Osteocyte (in vitro differentiated cells): ENCODE measurements at places on chromosomes 4 and X. TPM values are rescaled to one million over a fixed set of nuclear protein-coding genes. Genes with fewer than 3 reads are reported as not detected.

UNC5C gene
- 0.70 and 0.71 TPM in 2 replicates for total RNA-seq

P2RY8 gene
- not detected in 2 replicates for total RNA-seq

RRH gene
- 0.24 TPM in 1 of 2 replicates, not detected in the other for total RNA-seq

BEND4 gene
- total RNA-seq: not detected in 2 replicates

ITM2A gene
- not detected in 2 replicates for total RNA-seq

RBM47 gene
- total RNA-seq: 0.11 TPM in 1 of 2 replicates, not detected in the other

DCX gene
- total RNA-seq: not detected in 2 replicates

- peaks cover 15% of the 10 kb centered on the region for H3K36me3 ChIP-seq
- DNase-seq: no peak
- H3K27me3 ChIP-seq: no peaks in the 10 kb centered on the region
- H3K27ac ChIP-seq: no peak overlapping the region
- no peak overlapping the region for H3K4me3 ChIP-seq
These were observed 57.6 kb downstream of the TBCK start for GRCh38 chr4:106258145-106259045.

GRCh38 chr4:73646117-73646516 lies 25.9 kb upstream of the RASSF6 start:
- no peak for DNase-seq
- peaks cover 8% of the 10 kb centered on the region for H3K36me3 ChIP-seq
- H3K4me1 ChIP-seq: no peaks in the 10 kb centered on the region
- H3K4me3 ChIP-seq: no peak overlapping the region

DNA sequence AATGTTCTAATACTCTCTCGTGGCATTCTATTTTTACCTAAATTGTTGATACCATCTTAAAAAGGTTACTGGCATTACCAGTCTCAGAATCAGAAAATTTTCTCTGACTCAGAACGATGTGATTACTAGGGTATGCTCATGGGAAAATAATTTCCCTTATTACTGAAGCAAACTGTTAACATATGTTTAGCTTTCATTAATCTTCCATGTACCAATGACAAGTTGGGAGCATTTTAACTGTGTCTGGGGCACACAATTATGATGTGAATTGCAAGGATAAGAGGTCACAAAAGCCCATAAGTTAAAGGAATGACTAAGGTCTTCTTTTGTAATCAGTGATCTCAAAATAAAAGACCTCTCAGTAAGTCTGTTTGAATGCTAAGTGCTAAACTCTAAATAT lies 1254.6 kb downstream of the PCDH18 start:
- H3K4me3 ChIP-seq: no peak overlapping the region
- no peak overlapping the region for H3K27ac ChIP-seq
- no peak for DNase-seq
- no peaks in the 10 kb centered on the region for H3K36me3 ChIP-seq

- peaks cover 18% of the 10 kb centered on the region for H3K4me1 ChIP-seq
- H3K27me3 ChIP-seq: no peaks in the 10 kb centered on the region
- H3K36me3 ChIP-seq: no peaks in the 10 kb centered on the region
- no peak overlapping the region for H3K27ac ChIP-seq
These were observed 1047.4 kb upstream of the PABPC4L start for GRCh38 chr4:135249024-135249423.

GRCh38 chr4:76484654-76485053 lies 49.6 kb downstream of the SHROOM3 start:
- no peaks in the 10 kb centered on the region for H3K4me1 ChIP-seq
- H3K36me3 ChIP-seq: peaks cover 11% of the 10 kb centered on the region
- H3K27me3 ChIP-seq: peaks cover 16% of the 10 kb centered on the region

DNA sequence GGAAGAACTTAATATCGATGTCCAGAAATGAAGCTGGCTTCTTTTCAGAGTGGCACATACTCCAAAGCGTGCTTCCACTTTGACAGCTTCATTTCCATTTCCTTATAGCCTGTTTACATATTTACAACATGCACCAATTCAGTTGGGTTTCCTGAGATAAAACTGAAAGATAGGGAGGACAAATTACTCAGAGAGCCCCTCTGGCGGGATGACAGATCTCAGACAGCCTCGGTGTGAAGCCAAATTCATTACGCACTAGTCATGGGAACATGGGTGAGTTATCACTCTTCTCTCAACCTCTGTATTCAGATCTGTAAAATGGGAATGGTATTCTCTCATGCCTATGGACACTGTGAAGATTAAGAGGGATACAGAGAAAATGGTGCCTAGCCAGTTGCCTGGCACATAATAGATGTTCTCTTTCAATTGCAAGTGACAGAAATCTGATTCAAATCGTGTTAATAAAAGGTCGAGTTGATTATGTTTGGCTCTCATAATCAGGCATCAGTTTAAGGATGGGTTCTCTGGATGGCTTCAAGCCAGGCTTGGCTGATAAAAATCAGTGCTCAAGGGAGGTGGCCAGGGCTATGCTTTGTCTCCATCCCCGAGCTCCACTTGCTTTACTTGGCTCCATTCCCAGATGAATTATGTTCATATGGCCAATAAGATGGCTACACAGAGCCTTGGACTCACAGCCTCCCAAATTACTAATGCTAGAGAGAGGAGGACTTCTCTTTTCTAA lies 132.2 kb upstream of the C1QTNF7 start:
- no peak overlapping the region for H3K4me3 ChIP-seq
- DNase-seq: no peak
- peaks cover 8% of the 10 kb centered on the region for H3K4me1 ChIP-seq
- peaks cover 16% of the 10 kb centered on the region for H3K27me3 ChIP-seq

GRCh38 chr4:114191496-114191895 lies 212.0 kb upstream of the ARSJ start:
- peaks cover 14% of the 10 kb centered on the region for H3K4me1 ChIP-seq
- no peak overlapping the region for H3K27ac ChIP-seq
- no peak for DNase-seq
- no peaks in the 10 kb centered on the region for H3K36me3 ChIP-seq

DNA sequence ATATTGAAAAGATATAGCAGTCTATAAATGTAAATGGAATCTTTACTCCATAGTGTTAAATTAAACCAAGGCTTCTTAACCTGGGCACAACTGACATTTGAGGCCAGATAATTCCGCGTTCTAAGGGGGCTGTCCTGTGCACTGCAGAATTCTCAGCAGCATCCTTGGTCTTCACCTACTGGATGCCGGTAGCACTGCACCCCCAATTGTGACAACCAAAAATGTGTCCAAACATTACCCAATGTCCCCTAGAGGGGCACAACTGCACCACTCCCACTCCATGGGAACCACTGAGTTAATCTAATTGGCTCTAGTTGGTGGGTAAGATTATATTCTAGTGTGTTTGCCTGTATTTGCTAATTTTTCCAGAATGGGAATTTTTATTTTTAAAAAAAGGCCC lies 16.6 kb downstream of the AP1S2 start:
- no peaks in the 10 kb centered on the region for H3K27me3 ChIP-seq
- no peak overlapping the region for H3K27ac ChIP-seq
- H3K36me3 ChIP-seq: peaks cover 31% of the 10 kb centered on the region
- H3K4me1 ChIP-seq: peaks cover 6% of the 10 kb centered on the region

DNA sequence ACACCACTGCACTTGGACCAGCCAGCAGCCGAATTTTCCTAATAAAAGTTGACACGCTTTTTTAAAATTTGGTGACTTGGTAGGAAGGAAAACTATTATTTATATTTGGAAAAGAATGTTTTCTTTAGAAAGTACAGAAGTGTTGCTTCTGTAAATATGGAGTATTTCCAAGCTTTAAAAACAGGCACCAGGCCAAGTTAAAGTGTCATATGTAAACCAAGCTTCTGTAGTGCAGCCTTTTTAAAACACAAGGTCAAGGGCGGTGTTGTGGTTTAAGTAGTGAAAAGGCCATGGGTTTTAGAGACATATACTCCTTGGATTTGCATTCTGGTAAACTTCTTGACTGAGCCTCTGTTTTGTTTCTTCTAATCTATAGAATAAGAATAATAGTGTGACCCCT lies 62.7 kb downstream of the TRIM2 start:
- peaks cover 5% of the 10 kb centered on the region for H3K36me3 ChIP-seq
- H3K27ac ChIP-seq: peak overlapping the region; percentile 47
- H3K4me3 ChIP-seq: no peak overlapping the region

- peaks cover 5% of the 10 kb centered on the region for H3K27me3 ChIP-seq
- no peak overlapping the region for H3K27ac ChIP-seq
- DNase-seq: no peak
- no peaks in the 10 kb centered on the region for H3K4me1 ChIP-seq
- no peaks in the 10 kb centered on the region for H3K36me3 ChIP-seq
- H3K4me3 ChIP-seq: no peak overlapping the region
These were observed 32.8 kb upstream of the C4orf54 start for GRCh38 chr4:99690472-99690871.

- H3K27ac ChIP-seq: no peak overlapping the region
- no peak overlapping the region for H3K4me3 ChIP-seq
- no peaks in the 10 kb centered on the region for H3K36me3 ChIP-seq
- no peak for DNase-seq
- H3K4me1 ChIP-seq: no peaks in the 10 kb centered on the region
These were observed 76.6 kb upstream of the SRD5A3 start for GRCh38 chr4:55269470-55269869.

GRCh38 chr4:73929278-73929677 lies 52.5 kb downstream of the PF4 start:
- H3K36me3 ChIP-seq: peaks cover 6% of the 10 kb centered on the region
- H3K27me3 ChIP-seq: peaks cover 14% of the 10 kb centered on the region
- H3K4me1 ChIP-seq: no peaks in the 10 kb centered on the region
- no peak overlapping the region for H3K27ac ChIP-seq

DNA sequence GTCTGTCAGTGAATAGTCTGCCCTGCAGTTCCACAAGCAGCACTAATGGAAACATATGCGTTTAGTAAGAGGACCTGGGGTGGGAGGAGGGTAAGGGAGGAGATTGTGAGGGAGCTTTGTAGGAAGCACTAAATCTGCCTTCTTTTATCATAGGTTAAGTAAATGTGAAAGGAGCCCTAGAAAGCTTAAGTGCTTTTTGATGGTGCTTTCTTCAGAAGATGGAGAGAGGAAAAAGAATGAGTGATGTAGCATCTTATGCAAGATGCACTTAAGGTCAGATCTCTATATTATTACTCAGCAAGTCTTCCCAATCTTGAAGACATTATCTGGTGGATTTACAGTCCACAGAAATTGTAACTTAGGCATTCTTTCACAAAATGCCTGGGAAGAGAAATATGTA lies 322.7 kb downstream of the PDHA2 start:
- H3K27me3 ChIP-seq: no peaks in the 10 kb centered on the region
- peaks cover 35% of the 10 kb centered on the region for H3K4me1 ChIP-seq
- no peaks in the 10 kb centered on the region for H3K36me3 ChIP-seq
- DNase-seq: no peak

GRCh38 chr4:187908079-187908561 lies 87.5 kb upstream of the ZFP42 start:
- no peaks in the 10 kb centered on the region for H3K27me3 ChIP-seq
- DNase-seq: no peak
- peaks cover 43% of the 10 kb centered on the region for H3K4me1 ChIP-seq
- no peaks in the 10 kb centered on the region for H3K36me3 ChIP-seq
- peak overlapping the region; percentile 27 for H3K4me3 ChIP-seq

DNA sequence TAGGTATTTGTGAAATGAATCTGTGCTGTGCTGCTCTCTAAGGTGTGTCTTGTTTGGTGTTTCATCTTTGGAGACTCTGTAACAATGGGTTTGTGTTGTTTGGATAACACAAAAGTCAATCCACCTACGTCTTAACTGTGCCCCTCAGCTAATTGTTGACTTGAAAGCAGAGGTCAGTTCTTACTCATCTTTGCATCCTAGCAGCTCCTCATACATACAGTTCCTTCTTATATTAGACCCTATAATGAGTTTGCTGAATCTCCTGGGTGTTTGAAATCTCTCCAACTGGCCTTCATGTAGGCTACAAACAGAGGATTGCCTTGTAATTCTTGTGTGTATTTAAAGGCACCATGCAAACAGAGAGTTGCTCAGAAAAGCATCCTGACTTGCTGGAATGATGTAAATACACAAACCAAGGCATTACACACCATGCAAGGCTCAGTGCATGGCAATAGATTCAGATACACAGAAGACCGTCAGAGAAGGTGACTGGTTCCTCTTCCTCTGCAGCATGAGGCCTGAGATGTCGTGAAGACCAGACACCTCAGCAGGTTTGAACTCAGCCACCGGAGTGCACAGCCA lies 220.0 kb upstream of the JADE1 start:
- no peaks in the 10 kb centered on the region for H3K36me3 ChIP-seq
- peaks cover 2% of the 10 kb centered on the region for H3K4me1 ChIP-seq
- H3K27me3 ChIP-seq: no peaks in the 10 kb centered on the region

DNA sequence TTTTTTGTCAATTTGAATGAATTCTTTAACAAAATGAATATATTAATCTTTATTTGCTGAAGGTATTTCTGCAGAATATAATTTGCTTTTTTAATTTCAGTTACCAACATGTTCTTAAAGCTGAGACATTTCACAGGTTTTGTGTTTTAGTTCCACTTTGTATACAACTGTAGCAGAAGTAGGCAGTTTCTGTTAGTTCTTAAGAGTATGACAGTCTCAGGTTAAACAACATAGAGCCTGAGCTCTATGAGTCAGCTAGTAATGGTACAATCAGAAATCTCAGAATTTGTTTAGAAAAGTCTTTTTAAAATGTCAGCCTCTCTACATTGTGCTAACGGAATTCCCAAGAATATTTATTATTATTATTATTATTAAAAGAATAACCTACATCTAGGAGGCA lies 50.4 kb downstream of the GSTCD start:
- H3K4me3 ChIP-seq: no peak overlapping the region
- H3K4me1 ChIP-seq: peaks cover 3% of the 10 kb centered on the region
- H3K27me3 ChIP-seq: no peaks in the 10 kb centered on the region
- H3K27ac ChIP-seq: no peak overlapping the region
- no peaks in the 10 kb centered on the region for H3K36me3 ChIP-seq

- H3K36me3 ChIP-seq: no peaks in the 10 kb centered on the region
- DNase-seq: no peak
- H3K27ac ChIP-seq: no peak overlapping the region
- H3K27me3 ChIP-seq: peaks cover 31% of the 10 kb centered on the region
- H3K4me1 ChIP-seq: peaks cover 13% of the 10 kb centered on the region
These were observed 36.6 kb upstream of the UGT2A1 start for GRCh38 chr4:69689599-69689998.

DNA sequence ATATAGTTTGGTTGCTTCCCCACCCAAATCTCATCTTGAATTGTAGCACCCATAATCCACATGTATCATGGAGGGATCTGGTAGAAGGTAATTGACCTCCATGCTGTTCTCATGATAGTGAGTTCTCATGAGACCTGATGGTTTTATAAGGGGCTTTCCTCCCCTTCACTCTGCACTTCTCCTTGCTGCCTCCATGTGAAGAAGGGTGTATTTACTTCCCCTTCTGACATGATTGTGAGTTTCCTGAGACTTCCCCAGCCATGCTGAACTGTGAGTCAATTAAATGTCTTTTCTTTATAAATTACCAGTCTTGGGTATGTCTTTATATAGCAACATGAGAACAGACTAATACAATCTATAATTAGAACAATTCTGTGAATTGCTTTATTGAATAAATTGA lies 11.9 kb upstream of the DCAF4L1 start:
- no peaks in the 10 kb centered on the region for H3K4me1 ChIP-seq
- DNase-seq: no peak
- no peak overlapping the region for H3K27ac ChIP-seq
- no peak overlapping the region for H3K4me3 ChIP-seq
- no peaks in the 10 kb centered on the region for H3K36me3 ChIP-seq
- H3K27me3 ChIP-seq: no peaks in the 10 kb centered on the region

GRCh38 chrX:101220662-101221260 lies 1.2 kb downstream of the DRP2 start:
- H3K36me3 ChIP-seq: no peaks in the 10 kb centered on the region
- no peaks in the 10 kb centered on the region for H3K4me1 ChIP-seq
- DNase-seq: no peak
- H3K27ac ChIP-seq: no peak overlapping the region
- no peak overlapping the region for H3K4me3 ChIP-seq
- H3K27me3 ChIP-seq: no peaks in the 10 kb centered on the region
